Cardiac septum (tissue), 1 donor: ENCODE measurements at places on chromosomes 6 and 20. TPM values are rescaled to one million over a fixed set of nuclear protein-coding genes. Genes with fewer than 3 reads are reported as not detected.

The TMEM244 gene
- total RNA-seq = not detected

GRCh38 chr20:5970381-5970780, 19.9 kb downstream of the MCM8 start:
- DNase-seq = no peak

- DNase-seq = no peak
These were observed 347.8 kb upstream of the FLRT3 start for GRCh38 chr20:14685183-14685582.

GRCh38 chr6:144993870-144994269, 708.7 kb downstream of the UTRN start:
- DNase-seq = no peak

DNA sequence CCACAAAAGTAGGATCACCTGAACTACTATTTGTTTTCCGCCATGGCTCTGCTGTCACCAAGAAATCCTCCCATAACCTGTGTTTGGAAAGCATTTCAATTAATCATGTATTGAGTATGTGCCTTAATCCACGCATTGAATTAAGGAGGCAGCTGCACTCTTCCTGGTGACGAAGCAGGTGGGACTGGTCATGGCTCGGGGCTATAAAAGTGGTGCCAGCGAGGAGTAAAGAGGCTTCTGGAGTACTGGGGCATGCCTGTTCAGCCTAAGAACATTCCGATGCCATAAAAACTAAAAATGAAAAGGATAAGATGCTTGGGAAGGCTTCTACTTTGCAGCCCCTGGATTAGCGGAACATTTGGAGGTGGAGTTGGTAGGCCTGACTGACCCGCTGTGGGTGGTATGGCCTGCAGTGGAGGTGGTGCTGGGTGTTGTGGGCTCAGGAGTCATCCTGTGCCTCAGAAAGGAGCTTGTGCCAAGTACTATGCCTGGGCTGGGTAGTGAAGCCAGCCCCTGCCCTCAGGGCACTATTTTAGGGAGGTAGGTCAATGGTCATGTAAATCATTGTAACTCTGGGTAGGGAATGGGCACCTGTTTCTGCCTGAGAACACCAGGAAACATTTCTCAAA, 110.5 kb downstream of the B3GAT2 start:
- DNase-seq = no peak

The GHRH gene
- not detected for total RNA-seq

GRCh38 chr6:64012351-64013001, 376.9 kb downstream of the PHF3 start:
- DNase-seq = no peak

DNA sequence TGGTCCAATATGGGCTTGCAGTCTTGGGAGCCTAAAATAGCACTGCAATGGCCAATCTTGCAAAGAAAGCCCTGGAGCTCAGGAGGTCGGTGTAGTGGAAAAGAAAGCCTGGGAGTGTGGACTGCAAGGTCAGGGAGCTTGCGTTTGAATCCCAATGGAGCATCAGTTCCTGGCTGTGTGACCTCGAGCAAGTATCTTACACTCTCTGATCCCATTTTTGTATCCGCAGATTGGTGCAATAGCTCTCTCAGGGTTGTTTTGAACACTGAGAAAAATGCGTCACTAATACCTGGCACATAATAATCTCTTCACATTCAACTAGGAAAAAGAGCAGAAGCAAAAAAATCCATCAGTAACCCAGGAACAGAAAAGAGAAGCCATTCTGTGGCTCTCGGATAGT, 7.3 kb downstream of the PMEPA1 start:
- DNase-seq = no peak

DNA sequence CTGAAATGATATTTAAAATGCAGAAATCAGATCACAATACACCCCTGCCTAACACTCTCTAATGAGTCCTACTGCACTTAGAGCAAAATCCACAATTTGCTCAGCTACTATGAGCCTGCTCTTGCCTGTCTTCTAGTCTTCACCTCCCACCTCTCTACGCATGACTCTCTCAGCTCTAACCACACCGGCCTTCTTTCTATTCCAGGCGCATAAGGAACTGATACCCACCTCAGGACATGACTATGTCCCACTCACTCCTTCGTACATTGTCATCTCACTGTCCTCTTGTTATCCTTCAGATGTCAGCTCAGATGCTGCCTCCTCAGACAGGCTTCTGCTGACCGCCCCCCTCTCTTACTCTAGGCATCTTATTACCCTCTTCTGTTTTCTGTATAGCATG, 201.0 kb upstream of the FLRT3 start:
- DNase-seq = no peak

DNA sequence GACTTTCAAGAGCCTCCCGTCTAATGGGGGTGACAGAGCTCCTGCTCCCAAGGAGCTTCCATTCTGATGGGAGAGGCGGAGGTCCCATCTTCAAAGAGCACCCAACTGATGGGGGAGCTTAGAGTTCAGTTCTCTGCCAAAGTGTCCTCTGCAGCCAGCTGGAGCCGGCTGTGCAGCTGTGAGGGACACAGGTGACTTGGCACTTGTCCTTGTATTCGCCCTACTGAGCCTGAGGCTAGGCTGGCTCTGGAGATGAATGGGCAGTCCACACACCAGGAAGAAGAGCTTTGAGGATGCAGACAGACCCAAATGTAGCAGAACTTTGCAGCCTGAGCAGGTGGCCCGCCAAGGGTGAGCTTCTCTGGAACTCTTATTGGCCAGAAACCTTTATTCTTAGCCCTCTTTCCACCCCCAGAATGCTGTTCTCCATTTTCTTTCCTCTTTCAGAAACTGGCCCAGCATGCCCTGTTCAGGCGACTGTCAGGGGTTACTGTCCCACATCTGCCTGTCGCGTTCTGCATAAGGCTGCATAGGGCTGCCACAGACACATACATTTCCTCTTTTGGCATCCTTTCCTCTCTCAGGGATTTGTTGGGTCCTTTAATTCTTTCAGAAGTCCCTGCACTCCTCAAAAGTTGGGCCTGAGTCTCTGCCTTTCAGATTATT, 108.7 kb upstream of the LRFN2 start:
- no peak for DNase-seq

The ADA gene
- total RNA-seq = 4.1 TPM

GRCh38 chr20:57030611-57031600, 235.5 kb downstream of the BMP7 start:
- no peak for DNase-seq

DNA sequence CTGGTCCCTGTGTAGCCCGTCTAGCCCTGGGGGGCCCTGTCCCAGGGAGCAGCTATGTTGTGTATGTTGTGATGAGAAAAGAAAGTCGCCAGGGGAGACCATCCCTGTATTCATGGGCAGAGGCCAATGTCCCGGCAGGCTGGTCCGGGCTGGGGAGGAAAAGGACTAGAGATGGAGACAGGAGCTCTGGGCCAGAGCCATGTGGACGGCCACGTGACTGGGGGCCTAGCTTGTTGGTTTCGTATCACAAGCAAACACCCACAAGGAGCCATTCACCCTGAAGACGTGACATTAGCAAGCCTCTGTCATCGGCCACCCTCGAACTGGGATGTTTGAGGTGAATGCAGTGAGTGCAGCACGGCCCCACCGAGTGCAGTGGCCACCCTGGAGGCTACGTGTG, 2.9 kb upstream of the HRH3 start:
- DNase-seq = no peak

The SLC32A1 gene
- total RNA-seq = not detected

The PAK1IP1 gene
- total RNA-seq = 9.3 TPM

- no peak for DNase-seq
These were observed 45.9 kb upstream of the DUSP22 start for GRCh38 chr6:246352-246751.

DNA sequence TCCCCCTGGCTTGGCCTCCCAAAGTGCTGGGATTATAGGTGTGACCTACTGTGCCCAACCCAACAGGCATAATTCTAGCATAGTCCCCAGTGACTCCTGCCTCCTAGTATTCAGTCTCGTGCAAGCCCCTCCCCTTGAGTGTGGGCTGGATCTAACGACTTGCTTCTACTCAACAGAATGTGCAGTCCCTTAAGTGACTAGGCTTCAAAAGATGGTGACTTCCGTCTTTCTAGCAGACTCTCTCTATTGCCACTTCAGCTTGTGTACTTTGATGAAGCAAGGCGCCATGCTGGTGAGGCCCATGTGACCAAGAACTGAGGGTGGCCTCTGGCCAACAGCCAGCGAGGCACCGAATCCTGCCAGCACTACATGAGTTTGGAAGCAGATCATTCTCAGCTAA, 109.6 kb upstream of the TRAF3IP2 start:
- no peak for DNase-seq

DNA sequence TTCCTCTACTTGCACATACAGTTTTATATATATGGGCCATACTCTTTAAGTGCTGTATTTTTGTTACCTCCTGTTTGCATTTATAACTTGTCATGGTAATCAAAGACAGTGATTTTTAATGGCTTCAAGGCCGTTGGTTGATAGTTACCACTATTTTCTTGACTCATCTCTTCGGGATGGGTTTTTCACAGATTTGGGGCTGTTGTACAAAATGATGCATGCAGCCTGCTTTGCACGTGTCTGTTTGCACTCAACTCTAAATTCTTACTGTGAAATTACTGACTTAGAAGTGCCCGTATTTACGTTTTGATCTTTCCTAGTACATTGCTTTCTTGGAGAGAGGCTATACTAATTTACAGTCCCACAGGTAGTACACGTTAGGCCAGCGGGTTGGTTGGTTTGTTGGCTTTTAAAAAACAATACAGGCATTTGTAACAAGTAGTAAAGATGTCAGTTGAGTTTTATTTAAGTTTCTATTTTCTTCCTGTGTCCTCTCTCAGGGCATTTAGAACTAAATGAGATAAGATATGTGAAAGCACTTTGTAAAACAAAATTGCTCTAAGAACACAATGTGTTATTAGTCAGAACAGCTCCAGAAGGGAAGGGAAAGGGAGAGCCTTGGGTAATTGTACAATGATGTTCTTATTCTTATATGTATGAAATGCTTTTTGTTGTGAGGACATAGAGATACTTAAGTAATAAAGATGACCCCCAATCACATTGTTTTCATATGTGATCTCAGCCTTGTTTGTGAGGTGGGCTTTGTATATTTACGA, 11.7 kb downstream of the JARID2 start:
- no peak for DNase-seq

The ISM1 gene
- total RNA-seq = 1.0 TPM

DNA sequence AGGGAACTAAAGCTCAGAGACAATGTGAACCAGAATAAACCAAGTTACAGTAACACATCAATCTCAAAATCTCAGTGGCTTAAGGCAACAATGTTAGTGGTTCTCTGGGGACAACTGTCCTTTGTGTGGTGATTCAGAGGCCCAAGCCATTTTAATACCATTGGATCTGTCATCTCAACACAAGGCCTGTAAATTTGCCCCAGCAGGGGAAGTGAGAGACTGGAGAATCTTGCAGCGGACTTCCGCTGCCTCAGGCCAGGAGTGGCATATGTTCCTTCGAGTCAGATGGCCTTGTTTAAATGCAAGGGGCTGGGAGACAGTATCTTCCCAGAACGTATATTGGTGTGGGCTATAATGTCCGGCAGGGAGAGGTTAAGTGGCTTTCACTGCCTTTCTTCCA, 126.0 kb downstream of the CD83 start:
- no peak for DNase-seq

The CD24 gene
- 0.78 TPM for total RNA-seq

DNA sequence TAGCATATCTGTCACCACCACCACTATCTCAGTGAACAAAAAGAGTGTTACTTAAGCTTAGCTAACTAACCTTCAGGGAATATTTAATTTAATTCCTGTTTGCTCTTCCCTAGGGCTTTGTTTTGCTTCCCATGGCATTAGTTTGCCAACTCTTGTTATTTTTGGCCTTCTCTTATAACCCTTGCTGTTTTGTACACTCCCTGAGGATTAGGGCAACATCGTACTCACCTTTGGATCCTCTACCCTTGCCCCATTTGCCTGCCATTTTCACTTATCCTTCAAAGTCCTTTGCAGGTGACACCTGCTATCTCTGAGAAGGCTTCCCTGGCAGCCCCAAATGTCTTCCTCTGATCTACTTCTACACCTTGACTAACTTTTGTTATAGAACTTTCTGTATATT, 23.7 kb downstream of the ACOT13 start:
- no peak for DNase-seq

DNA sequence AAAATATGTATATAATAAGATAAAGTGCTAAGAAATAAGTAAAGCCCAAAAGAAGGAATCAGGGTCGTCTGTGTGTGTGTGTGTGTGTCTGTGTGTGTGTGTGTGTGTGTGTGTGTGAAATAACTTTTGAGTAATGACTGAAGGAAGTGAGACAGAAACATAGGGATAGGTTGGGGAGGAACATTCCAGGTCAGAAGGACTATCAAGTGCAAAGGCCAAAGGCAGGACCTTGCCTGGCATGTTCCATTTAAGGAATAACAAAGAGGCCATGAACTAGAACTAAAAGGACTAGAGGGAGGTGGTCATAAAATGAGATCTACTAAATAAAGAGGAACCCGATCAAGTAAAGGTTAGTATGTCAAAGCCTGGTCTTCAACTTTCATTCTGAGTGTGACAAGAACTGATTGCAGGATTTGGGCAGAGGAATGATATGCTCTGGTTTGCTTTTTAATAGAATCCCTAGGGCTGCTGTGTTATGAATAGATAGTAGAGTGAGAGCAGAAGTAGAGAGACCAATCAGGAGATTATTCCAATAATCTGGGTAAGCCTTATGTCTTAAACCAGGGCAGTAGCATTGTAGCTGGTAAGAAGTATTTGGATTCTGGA, 6.9 kb downstream of the ENPP3 start:
- no peak for DNase-seq

- DNase-seq = no peak
These were observed 109.4 kb upstream of the CCN2 start for GRCh38 chr6:132060591-132060990.

GRCh38 chr6:135710042-135710441, 141.5 kb upstream of the PDE7B start:
- no peak for DNase-seq

DNA sequence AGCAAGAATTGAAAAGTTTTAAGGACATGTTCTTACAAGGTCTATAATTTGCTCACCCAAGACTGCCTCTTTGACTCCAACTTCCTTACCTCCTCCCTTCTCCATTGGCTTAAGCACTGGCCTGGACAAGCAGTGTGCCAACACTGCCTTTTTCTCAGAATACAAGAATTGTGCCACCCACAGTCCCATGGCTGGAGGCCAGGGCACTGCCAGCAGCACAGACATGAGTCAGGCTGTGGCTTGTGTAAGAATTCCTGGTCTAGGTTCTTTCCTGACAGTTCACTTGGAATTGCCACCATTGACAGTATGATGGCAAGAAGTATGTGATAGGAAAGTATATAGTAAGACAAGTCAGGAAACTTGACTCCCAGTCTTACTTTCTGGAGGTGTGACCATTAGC, 202.7 kb upstream of the MARCKS start:
- DNase-seq = peak; percentile 79

DNA sequence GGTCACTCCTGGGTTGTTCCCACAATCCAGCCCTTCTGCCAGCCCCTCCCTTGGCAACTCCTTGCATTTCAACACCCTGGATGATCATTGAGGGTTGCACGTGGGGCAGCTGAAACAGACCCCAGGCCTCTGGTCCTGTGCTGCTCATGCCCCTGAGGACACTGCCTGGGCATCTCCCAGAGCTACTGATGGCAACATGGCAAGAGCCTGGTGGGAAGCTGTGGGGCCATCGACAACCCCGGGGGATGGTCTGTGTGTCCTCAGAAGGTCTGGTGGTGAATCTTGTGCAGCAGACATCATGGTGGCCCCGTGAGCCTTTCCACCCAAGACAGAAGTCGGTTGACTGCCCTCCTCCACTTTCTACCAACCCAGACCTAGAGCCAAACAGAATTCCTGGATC, 4.9 kb upstream of the ANGPT4 start:
- DNase-seq = no peak
